ENCODE measurements at places on chromosomes 11 and 22. TPM values are rescaled to one million over a fixed set of nuclear protein-coding genes. Genes with fewer than 3 reads are reported as not detected.

GRCh38 chr11:69227271-69227670 is 66.7 kb upstream of the MYEOV start:
- DNase-seq: no peak

The DRD4 gene
- total RNA-seq: 1.0 TPM

- DNase-seq: no peak
Observed at GRCh38 chr22:49433717-49434611, 393.7 kb downstream of the BRD1 start.

DNA sequence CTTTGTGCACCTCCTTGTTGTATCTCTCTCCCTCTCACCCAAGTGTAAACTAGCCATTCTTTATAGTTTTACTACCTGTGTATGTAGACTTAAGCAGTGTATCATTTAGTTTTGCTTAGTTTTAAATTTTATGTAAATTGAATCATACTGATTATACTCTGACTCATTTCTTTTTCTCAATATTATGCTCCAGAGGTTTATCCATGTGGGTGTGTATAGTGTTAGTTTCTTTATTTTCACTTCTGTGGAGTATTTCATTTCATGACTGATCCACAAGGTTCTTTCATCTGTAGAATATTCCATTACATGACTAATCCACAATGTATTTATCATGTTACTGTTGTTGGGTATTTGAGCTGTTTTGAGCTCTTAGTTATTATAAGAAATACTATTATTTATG is 62.0 kb downstream of the CCDC34 start:
- DNase-seq: no peak

GRCh38 chr11:105315287-105315686 is 175.7 kb upstream of the CARD18 start:
- peak; percentile 57 for DNase-seq

Data from GM23338 (cell line).